Stimulated activated CD4-positive, alpha-beta T cell treated with anti-CD3 and anti-CD28 coated beads, Interleukin-4, amount 100 ng/mL, for 4 hours (primary cell): ENCODE measurements at places on chromosomes 4 and X.

- peak; percentile 51 for DNase-seq
Measured at GRCh38 chr4:186587416-186588018, 32.1 kb upstream of the MTNR1A start.

GRCh38 chrX:68413254-68413653, 20.0 kb downstream of the OPHN1 start:
- DNase-seq = no peak

DNA sequence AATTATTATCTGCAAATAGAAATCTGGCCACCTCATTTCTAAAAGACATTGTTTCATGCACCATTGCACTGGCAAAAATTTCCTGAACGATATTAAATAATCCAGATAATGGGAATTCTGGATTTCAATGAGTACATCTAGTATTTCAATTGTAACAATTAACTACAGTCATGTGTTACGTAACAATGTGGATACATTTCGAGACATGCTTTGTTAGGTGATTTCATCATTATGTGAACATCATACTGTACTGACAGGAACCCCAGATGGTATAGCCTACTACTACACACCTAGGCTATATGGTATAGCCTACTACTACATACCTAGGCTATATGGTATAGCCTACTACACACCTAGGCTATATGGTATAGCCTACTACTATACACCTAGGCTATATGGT, 14.8 kb downstream of the LAMTOR3 start:
- no peak for DNase-seq

- DNase-seq = peak; percentile 7
Measured at GRCh38 chr4:87353592-87353991, 30.9 kb upstream of the HSD17B13 start.

DNA sequence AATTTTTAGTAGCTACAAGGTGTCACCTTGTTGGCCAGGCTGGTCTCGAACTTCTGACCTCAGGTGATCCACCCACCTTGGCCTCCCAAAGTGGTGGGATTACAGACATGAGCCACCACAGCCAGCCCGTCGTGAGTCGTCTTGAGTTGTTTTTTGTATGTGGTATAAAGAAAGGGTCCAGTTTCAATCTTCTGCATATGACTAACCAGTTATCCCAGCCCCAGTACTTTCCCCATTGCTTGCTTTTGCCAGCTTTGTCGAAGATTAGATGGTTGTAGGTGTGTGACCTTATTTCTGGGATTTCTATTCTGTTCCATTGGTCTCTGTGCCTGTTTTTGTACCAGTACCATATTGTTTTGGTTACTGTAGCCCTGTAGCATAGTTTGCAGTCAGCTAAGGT, 105.9 kb downstream of the OR13H1 start:
- no peak for DNase-seq

- no peak for DNase-seq
Measured at GRCh38 chr4:179605196-179605595, 2163.0 kb upstream of the AGA start.

DNA sequence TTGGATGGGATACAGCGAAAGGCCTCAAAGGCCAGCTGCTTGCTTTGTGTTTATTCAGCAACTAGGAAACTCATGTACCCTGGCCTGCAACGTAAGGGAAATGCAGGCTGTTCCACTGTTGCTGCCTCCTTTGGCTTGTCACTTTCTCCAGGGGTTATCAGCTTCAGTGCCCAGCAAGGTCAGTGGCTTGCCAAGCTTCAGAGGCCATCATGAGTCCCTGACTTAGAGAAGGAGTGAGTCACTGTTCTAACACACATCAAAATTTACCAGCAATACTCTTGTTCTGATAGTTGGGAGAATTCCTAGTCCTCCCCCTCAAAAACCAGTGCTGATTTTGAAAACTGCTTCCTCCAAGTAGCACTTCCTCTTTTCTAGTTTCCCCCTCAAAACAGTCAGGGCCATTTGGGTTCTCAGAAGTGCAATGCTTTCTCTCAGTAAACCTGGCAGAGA, 250.8 kb downstream of the ARHGAP24 start:
- no peak for DNase-seq

GRCh38 chr4:177596035-177596434, 153.8 kb upstream of the AGA start:
- no peak for DNase-seq

- DNase-seq = no peak
Measured at GRCh38 chrX:70527053-70527452, 82.4 kb downstream of the DLG3 start.

DNA sequence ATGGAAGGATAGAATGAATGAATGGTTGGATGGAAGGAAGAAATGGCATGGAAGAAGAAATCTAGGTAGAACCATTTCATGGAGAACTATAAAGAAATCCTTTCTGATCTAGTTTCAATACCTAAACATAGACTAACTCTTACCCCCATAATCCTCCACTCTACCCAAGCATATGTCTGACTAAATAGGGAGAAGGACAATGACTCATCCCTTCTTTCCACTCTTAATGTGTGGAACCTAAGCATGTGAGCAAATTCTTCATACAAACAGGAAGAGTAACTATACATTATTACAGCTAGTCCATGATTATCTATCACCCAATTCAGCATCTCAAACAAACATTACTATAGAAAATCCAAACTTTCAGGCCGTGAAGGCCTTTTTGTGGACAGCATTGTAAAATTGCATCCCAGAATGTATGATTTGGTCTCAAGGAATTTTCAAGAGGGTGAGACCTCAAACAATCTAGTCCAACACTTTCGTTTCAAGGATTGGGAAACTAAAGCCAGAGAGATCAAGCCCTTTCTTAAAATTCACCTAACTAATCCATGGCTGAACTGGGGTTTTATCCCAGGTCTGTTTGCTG, 11.2 kb downstream of the C1QTNF7 start:
- no peak for DNase-seq

- DNase-seq = no peak
Measured at GRCh38 chr4:57055886-57056285, 54.3 kb downstream of the IGFBP7 start.

DNA sequence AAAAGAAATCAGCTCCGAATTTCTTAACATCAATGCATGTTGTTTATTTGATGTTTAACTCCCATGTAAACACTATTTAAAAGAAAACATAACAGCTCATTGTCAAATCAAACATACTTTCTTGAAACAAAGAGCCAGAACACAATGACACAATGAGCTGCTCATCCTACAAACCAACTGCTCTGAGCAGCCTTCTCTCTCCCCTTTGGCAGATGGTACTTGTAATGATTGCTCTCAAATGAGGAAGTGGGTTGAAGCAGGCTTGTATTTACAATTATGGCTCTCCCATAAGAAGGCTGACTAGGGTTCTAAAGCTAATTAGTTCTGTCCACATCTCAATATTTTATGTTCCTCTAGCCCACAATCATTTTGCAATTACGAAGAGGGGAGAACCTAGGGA, 637.8 kb upstream of the ADGRL3 start:
- DNase-seq = no peak

DNA sequence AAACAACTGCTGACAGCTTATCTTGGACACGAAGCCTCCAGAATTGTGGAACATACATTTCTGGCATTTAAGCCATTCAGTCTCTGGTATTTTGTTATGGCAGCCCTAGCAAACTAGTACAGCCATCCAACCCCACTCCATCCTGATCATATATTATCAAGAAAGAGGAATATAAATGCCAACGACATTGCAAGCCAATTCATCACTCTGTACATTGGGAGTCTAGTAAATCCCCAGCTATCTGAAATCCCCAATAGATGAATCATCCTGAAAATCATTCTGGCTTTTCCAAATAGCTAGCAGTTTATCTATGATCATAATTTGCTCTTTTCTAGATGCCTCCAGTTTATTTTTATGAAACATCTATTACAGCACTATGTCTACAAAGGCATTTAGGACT, 41.1 kb downstream of the FRMD7 start:
- DNase-seq = no peak

- DNase-seq = no peak
Measured at GRCh38 chr4:146465628-146466027, 56.1 kb downstream of the SLC10A7 start.

- no peak for DNase-seq
Measured at GRCh38 chr4:158810487-158811215, 41.8 kb downstream of the FNIP2 start.

- no peak for DNase-seq
Measured at GRCh38 chr4:16693641-16694040, 204.8 kb downstream of the LDB2 start.

DNA sequence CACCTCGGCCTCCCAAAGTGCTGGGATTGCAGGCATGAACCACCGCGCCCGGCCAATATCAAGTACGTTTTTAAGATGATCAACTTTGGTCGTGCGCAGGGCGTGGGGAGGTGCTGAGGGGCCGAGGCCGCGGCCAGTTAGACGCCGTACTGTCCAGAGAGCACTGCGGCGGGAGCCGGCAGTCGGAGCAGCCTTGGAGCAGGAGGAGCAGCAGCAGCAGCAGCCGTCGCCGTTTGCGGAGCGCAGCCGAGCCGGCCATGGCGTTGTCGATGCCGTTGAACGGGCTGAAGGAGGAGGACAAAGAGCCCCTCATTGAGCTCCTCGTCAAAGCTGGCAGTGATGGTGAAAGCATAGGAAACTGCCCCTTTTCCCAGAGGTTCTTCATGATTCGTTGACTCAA, 8.5 kb upstream of the USP9X start:
- DNase-seq = no peak

GRCh38 chr4:138972956-138973801, 42.4 kb upstream of the NOCT start:
- no peak for DNase-seq

GRCh38 chrX:110322603-110323002, 4.7 kb upstream of the AMMECR1 start:
- DNase-seq = no peak

- no peak for DNase-seq
Measured at GRCh38 chrX:10702031-10702430, 81.6 kb upstream of the MID1 start.

DNA sequence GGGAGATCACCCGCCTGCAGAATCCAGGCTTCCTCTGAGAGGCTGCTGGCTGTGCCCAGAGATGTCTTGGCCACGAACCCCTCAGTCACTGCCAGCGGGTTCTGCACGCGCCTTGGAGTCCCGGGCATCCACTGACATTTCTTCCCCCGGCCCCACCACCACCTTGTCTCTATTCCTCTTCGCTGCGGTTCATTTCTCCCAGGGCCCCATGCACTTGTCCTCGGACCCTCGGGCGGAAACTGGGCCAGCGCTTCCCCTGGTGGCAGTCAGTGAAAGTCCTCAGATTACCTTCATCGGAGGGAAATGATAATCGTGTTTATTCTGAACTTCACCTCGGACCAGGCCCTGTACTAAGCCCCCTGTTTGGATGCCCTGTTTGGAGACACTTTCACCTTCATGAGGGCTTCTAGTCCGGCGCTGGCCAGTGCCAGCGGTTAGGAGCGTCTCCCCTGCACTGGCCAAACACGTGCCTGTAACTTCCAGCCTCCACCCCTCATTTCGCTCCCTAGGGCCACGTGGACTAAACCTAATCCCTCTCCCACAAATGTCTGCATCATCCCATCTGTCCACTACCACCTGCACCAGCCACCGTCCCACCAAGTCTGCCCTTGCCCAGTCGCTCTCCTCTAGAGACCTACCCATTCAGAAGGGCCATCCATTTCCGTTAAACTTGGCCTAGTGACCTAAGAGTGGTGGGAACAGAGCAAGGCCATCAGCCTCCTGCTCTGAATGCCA, 82.0 kb downstream of the DCTD start:
- no peak for DNase-seq

DNA sequence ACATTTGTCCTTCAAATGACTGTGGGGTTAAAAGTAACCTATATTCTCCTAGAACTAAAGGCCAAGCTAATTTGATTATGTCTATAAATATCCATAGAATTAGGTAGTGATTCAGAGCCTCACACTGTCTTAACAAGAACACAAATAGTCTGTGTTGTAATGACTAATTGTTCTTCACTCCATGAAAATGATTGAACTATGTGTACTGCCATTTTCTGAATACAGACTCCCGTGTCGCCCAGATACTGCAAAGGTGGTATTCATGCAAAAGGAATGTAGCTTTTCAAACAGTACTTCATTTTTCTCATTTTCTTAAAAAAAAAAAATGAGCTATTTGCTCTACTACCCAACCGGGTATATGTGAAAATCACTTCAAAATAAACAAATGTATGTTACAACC, 11.3 kb upstream of the PHKA2 start:
- no peak for DNase-seq

DNA sequence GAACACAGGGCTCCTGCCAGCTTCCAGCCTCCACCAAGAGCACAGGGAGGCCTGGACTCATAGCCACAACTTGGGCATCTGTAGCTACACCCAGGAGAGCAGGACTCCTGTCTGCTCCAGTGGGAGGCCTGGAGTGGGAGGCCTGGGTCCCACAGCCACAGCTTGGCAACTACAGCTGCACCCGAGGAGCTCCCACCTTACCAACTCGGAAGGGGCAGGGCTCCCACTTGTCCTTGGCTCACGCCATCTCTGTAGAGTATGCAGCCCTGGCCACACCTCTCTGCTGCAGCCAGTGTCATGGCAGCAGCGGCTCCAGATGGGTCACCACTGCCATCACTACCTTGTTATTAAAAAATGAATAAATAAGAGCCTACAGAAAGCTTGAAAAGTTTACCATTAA, 45.5 kb downstream of the ARAP2 start:
- DNase-seq = no peak

GRCh38 chr4:186695392-186695791, 28.3 kb downstream of the FAT1 start:
- DNase-seq = no peak

- DNase-seq = no peak
Measured at GRCh38 chr4:27059446-27059845, 198.8 kb downstream of the STIM2 start.

DNA sequence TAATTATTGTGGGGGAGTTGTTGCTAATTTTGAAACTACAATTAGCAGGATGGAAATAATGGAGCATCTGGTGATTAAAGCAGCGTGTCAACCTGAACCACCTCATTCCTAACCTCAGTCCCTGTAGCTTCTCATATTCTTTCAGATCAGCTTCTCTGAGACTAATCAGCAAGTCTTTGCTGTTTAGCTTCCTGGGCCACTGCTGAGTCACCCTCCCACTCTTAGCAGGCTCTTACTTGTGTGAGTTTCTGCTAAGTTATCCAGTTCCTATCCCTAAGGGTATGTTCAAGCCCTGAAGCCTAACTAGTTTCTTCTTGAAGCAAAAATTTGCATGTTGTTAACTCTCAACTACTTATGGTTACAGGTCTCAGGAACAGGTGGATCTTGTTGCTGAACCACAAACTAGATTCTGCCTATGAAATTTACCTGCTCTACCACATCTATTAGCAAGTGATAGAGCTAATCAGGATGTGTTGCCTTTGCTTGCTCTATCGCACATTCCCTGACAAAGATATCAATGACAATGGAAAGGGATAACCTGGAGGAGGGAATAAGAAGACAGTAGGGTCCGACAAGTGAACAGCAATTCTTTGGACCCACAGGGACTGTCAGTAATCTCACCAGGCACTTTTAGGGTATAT, 134.2 kb downstream of the EIF4E start:
- peak; percentile 29 for DNase-seq

- DNase-seq = no peak
Measured at GRCh38 chrX:93985344-93986307, 311.6 kb downstream of the FAM133A start.

DNA sequence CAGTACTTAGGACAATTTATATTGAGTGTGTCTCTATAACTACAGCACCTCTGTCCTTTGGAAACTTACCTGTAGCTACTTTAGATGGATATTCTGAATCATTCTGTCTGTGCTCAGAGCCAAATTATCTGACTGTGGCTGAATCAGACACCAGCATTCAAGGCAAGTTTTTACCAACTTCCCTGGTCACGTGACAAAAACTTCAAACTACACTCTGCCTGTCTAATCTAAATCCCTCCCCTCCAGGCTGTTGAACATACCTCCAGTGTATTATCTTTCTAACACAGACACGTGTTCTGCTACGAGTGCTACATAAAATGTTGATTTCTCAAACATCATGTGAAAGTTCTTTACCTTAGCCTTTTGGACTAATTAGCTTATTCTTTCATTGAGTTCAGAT, 641.2 kb upstream of the CPEB2 start:
- DNase-seq = no peak
